Activated naive CD4-positive, alpha-beta T cell treated with anti-CD3 and anti-CD28 coated beads, Interleukin-2, amount 50 U/mL, for 16 hours (primary cell): ENCODE measurements at places on chromosomes 16 and 17.
A peak's percentile ranks its signal among the peaks of the same experiment; 100 is the strongest.

GRCh38 chr17:51610155-51610554, 349.8 kb downstream of the UTP18 start:
- no peak for DNase-seq

DNA sequence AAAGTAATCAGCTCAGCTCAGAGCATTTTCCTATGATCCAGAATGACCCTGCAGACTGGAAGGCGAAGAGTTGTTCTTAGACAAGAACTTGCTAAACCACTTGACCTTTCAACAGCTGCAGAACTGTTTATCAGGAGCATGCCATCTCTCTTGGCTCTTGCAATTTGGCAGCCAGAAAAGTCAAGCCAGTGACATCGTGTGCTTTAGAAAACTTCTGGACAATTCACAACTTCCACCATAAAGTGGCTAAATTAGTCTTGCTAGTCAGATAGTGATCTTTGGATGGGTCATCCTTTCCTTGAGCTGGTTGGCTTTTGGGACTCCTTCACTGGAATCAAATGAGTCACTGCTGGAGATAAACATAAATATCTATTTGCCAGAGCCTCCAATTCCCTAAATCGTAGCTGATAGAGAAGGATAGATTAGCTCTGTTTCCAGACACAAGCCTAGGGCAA, 146.5 kb downstream of the MAP2K6 start:
- DNase-seq, result no peak

- DNase-seq, result no peak
Observed at GRCh38 chr17:19708431-19709175, 7.8 kb downstream of the SLC47A2 start.

DNA sequence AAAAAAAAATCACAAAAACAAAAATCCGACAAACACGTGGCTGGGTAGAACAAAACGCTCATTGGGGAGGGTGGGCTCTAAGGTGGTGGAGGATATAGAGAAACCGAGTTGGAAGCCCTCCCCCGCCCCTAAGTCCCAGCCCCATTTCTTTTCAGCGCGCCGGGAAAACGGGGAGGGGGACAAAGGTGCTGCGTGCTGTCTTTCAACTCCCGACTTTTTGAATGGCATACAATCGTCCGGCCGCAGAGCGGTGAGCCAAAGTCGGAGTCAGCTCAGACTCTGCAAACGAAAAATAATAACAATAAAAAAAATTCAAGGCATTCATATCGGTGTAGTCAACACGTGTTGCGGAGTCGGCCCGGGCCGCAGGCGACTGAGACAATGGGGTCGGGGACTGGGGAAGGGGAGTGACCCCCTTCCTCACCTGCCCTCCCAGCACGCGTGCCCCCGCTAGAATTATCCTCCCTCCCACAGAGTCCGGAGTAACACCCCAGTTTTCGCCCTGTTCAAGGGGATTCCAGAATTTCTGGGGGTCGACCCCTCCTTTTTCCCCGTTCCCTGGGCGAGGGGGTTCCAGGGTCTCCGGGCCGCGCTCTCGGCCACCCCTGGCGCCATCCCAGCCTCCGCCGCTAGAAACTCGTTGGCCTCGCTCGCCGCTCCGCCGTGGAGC, 1.7 kb upstream of the IGF2BP1 start:
- DNase-seq, result no peak

GRCh38 chr17:19386974-19387920, at the start of gene MFAP4:
Gene MFAP4 (minus strand): TSS chr17:19387190. CDS start chr17:19387155, 35 bp downstream.
- no peak for DNase-seq

DNA sequence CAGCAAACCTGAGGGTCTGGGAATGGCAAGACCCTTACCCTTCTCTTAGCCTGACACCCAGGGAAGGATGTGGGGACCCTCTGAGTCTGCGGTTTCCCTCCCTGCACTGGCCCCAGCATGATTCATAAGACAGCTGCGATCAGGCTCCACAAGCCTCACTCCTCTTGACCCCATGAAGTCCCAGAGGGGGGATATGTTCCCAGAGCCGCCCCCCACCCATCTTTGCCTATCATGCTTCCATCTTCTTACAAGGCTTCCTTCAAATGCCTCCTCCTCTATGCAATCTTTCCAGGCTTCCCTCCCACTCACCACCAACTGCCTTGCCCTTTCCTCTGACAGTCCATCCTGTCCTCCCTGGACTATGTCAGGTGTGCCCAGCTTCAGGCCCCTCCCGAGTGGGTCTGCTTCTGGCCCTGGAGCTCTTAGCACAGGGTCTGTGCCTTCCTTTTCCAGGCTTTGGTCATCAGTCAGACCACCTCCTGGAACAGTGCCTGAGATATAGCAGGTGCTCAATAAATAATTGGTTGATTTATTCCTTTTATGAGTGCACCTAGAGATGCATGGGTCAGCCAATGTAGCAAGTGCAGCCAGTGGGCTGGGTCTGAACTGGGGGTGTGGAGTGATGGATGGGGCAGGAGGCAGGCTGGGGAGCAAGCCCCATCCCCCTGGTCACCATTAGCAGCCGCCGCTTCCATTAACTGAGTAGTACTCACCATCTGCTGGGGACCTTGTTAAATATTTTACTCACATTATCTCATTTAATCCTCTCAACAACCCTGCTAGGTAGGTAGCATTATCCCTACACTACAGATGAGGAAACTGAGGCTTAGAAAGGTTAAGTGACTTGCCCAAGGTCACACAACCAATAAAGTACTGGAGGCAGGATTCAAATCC, 8.4 kb downstream of the DLX3 start:
- no peak for DNase-seq

- no peak for DNase-seq
Observed at GRCh38 chr17:77891602-77892001, 66.9 kb upstream of the TNRC6C start.

DNA sequence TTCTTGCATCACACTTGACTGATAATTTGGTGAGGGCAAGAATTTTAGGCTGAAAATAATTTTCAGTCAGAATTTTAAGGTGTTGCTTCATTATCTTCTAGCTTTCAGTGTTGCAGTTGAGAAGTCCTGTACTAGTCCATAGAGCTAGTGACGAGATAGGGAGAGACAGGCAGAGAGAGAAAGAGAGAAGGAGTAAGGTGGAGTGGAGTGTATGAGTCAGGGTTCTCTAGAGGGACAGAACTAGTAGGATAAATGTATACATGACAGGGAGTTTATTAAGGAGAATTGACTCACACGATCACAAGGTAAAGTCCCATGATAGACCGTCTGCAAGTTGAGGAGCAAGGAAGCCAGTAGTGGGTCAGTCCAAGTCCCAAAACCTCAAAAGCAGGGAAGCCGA, 127.2 kb downstream of the UTP18 start:
- no peak for DNase-seq

DNA sequence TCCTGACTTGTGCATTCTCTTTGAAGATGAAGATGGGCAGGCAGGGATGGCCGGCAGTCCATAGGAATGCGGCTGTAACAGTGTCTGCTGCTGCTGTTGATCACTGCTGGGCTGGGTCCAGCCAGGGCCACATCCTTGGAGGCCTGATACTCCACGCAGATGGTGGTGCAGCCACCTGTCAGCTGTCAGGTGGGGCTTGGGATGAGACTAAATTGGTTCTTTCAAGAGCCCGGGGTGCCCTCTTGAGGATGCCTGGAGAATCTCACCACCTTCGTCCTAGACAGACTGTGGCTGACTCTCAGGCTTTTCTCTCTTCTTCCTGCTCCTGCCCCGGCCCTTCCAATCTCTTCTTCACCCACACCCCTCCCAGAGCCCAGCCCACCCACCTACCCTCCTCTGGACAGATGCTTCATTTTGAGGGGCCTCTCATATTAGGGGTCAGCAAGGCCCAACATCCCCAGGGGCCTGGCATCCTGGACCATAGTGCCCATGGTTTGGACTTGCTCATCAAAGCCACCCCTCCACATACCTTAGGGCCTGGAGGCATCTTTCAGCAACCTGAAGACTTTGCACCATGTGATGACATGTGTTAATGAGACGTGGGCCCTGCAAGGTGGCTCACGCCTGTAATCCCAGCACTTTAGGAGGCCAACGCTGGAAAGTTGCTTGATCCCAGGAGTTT, 19.1 kb downstream of the OSBPL7 start:
- DNase-seq, result peak; percentile 67

DNA sequence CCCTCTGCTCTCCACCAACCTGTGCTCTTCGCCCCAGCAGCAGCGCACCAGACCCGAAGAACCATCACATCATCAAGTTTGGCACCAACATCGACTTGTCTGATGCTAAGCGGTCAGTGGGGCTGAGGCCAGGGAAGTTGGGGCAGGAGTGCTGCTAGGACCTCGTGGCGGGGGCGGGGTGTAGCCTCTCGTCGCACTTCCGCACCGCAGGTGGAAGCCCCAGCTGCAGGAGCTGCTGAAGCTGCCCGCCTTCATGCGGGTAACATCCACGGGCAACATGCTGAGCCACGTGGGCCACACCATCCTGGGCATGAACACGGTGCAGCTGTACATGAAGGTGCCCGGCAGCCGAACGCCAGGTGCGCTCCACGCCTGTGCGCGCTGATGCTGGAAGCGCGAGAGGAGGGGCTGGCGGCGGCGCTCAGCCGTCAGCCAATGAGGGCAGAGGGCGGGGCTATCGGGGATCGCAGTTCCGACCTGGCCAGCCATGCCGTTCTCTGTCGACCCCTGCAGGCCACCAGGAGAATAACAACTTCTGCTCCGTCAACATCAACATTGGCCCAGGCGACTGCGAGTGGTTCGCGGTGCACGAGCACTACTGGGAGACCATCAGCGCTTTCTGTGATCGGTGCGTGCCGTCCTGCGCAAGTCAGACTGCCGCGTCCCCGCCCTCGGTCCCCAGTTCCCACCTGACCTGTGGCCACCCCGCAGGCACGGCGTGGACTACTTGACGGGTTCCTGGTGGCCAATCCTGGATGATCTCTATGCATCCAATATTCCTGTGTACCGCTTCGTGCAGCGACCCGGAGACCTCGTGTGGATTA, 3.2 kb upstream of the TMEM88 start:
- peak; percentile 95 for DNase-seq

- DNase-seq, result peak; percentile 80
Observed at GRCh38 chr16:31105677-31106213, 2.4 kb upstream of the BCKDK start.

DNA sequence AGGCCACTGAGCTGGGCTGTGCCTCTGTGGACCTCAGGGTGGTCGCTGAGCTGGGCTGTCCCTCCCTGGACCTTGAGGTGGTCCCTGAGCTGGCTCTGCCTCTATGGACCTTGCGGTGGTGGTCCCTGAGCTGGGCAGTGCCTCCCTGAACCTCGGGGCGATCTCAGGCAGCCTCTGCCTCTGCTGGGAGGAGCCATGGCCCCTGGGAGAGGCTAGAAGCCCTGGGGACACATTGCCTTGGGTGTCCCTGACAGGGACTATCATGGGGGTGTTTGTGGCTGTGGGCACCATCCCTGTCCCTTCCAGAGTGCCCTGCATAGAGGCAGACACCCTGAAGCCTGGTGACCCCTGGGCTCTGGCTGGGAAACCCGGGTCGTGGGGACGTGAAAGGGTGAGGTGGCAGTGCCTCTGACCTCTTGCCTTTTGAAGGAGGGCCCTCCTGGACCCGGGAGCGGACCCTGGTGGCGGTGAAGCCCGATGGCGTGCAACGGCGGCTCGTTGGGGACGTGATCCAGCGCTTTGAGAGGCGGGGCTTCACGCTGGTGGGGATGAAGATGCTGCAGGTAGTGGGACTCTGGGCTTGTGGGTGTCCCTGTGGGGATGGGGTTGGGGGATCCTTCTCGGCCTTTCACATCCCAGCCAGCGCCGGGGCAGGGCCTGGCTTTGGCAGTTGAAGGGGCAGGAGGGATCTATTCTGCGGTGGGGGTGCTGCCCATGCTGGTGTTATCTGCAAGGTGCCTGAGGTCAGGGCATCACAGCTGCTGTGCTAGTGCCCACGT, 1.8 kb downstream of the NME4 start:
- no peak for DNase-seq

DNA sequence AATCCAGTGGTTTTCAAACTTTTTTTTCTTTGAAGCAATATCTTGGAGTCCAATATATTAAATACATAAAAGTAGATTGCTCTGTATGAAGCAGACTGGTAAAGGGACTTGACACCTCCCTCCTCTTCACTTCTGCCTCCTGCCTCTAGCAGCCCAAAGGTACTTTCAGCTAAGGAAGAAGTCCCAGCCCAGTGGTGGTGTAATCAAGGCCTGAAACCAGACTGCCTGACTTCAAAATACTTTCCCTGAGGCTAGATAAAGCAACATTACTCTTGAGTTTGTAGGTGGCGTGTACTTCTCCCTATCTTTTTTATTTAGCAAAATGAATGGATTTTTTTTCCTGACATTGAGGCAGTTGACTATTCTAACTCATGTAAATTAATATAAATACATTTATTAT, 122.4 kb upstream of the TMEM97 start:
- DNase-seq, result no peak

GRCh38 chr16:65196420-65197075, 74.7 kb upstream of the CDH11 start:
- no peak for DNase-seq

GRCh38 chr17:77208217-77208808, 67.5 kb downstream of the SEC14L1 start:
- no peak for DNase-seq
